GM23338 (cell line): ENCODE measurements at places on chromosomes 16 and 17. TPM values are rescaled to one million over a fixed set of nuclear protein-coding genes. Genes with fewer than 3 reads are reported as not detected.

DNA sequence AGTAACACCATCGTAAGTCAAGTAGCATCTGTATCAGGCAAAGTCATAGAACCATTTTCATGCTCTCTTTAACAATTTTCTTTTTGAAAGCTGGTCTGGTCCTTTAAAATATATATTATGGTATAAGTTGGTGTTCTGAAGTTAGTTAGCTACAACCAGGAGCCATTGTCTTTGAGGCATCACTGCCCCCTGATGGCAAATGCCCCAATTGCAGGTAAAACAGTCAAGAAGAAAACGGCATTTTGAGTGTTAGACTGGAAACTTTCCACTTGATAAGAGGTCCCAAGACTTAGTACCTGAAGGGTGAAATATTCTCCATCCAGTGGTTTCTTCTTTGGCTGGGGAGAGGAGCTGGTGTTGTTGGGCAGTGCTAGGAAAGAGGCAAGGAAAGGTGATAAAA is 14.1 kb downstream of the TP53 start:
- DNase-seq, result peak; percentile 85

DNA sequence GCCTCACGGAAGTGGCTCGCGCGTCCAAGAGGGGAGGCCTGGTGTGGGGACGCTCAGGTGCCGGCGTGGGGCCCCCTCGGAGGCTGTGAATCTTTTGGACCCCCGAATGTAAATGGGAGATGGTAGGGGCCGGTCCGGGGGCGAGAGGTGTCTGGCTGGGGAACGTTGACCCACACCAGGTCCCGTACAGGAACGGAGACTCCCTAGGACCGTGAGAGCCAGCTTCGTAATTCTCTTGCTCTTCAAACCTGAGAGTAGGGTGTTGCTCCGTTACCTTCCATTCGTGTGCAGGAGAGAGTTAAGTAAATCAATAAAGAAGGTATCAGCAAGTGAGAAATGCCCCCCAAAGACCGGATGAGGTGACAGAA is 481 bp downstream of the LYRM1 start:
- DNase-seq, result peak; percentile 46

- no peak for DNase-seq
Measured at GRCh38 chr16:52597073-52597771, 50.3 kb upstream of the TOX3 start.

DNA sequence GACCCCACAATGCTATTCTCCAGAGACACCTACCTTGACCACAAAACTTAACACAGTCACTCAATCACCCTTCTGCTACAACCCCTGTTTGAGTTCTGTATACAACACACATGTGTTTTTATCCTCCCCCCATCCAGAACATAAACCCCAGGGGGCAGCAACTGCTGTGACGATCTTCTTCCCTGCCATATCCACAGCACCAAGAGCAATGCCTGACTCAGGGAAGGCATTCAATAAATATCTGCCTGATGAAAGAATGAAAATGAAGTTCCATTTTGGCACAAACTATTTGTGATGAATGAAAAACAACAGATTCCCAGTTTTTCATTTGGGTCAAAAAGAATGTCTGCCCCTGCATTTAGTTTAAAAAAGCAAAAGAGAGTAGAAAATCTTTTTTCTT is 27.0 kb downstream of the ASIC2 start:
- no peak for DNase-seq

- DNase-seq, result no peak
Measured at GRCh38 chr17:7083592-7083991, 3.5 kb upstream of the CLEC10A start.

- DNase-seq, result no peak
Measured at GRCh38 chr16:69855592-69855991, 93.5 kb downstream of the WWP2 start.

DNA sequence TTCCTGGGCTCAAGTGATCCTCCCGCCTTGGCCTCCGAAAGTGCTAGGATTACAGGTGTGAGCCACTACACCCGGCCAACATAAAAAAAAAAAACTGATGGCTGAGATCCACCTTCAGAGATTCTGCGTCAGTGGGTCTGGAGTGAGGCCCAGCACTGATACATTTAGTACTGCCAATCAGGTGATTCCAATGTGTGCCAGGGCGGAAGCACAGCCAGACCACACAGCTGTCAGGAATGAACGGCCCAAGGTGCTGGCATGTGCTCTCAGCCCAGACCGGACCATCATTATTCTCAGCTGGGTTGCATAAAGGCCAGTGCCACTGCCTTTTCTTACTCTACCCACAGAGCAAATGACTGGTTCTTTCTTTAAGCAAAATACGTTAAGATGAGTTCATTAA is 1.2 kb upstream of the BCO1 start:
- DNase-seq, result no peak

DNA sequence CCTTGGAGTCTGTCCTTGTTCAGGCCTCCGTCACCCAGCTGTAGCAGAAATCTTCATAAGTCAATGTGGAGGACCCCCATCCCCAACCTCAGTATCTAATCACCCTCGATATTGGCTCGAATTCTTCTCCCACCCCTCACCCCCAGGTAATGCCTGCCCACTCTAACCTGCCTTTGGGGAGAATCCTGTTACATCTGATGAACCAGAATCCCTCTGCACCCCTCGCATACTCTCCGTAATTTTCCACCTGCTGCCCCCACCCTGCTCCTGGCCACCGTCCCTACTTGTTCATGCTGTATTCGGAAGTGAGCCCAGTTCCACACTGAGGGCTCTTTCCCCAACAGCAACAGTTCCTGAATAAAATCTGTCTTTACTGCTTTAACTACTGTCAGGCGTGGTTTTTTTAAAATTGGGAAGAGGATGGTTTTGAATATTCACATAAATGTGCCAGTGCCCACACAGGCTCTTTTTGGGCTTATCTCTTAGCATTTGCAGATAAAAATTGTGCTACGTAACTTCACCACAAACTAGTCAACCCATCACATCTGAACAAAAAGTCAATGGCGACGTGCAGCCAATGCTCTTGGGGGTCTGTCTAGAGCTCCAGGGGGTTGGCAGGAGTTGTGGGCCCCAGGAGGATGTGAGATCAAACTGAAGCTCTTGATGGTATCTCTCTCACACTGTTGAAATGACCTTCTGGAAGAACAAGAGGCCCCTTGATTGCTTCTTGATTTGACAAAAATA is 73.7 kb downstream of the NETO2 start:
- DNase-seq, result no peak

- DNase-seq, result no peak
Measured at GRCh38 chr17:32584792-32585191, 98.0 kb downstream of the CDK5R1 start.

DNA sequence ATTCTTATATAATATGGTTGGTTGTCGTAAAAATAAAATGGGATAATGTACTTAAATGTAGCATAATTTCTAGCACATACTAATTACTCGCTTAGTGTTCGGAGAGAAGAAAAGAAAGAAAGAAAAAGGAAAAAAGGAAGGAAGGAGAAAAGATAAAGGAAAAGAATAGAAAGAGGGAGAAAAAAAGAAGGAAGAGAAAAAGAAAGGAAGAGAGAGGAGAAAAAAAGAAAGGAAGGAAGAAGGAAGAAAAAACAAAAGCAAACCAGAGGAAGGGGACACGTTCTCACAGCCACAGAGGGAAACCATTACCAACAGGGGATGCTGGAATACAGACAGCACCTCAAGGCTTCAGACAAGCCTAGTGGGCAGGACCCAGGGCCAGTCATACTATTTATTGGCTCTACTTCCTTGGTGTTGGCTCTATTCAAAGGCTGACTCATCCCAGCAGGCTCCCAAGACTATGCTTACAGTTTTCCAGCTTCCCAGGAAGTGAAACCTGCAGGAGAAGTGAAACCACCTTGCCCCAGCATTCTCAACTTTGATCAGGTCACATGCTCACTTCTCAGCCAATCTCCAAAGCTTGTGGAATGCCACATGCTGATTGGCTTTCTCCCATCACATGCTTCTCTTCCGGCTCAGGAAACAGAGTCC is 273.5 kb upstream of the IRX5 start:
- peak; percentile 17 for DNase-seq

DNA sequence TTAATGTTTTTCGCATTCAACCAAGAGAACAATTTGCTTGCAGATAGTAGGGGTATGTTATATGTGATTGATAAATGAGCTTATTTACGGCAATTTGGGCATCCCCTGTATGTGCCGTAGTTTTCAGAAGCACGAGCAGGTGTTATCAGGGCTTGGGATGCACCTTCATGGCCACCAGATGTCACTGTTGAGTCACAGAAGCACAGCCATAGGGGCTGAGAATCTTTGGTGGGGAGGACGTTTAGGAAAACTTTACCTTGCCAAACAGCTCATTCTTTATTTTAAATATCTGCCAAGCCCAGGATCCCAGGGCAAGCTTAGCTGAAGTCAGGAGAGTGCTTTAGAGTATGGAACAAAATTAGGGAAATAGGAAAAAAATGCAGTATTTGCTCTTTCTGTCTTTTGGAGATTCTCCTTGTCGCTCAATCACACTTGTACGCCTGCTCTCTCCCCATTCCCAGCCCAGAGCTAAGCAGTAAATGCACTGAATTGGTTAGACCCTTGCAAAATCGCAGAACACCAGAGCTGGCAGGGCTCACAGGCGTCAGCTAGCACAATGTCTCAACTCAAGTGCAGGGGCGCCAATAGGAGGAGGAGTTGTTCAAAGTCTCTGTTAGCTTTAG is 93.6 kb upstream of the MPHOSPH6 start:
- DNase-seq, result peak; percentile 80

DNA sequence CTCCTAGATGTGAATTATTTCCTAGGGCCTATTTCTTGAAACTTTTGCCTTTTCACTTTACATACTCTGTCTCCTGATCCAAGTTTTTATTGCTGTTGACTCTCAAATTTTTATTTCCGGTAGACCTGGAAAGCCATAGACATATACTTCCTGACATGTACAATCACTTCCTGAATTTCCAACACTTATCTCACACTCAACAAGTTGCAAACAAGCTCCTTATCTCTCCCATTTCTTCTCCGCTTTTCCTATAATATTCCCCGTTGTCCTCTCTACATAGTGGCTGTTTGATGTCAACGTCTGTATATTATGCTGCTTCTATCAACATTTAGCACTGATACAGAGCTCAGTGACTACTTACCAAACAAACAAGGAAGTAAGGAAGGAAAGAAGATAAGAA is 59.3 kb downstream of the IKZF3 start:
- no peak for DNase-seq

DNA sequence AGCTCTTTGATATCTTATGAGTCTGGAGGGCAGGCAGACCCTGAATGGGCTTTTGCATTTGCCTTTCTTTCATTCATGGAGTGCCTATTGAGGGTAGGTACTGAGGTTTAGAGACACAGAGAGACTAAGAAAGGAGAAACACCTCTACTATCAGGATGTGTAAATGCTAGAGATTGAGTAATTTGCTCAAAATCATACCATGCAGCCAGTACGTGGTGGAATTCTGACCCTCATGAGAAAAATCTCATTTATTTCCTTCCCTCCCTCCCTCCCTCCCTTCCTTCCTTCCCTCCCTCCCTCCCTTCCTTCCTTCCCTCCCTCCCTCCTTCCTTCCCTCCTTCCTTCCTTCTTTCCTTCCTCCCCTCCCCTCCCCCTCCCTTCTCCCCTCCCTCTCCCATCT is 18.4 kb upstream of the NFATC3 start:
- no peak for DNase-seq

DNA sequence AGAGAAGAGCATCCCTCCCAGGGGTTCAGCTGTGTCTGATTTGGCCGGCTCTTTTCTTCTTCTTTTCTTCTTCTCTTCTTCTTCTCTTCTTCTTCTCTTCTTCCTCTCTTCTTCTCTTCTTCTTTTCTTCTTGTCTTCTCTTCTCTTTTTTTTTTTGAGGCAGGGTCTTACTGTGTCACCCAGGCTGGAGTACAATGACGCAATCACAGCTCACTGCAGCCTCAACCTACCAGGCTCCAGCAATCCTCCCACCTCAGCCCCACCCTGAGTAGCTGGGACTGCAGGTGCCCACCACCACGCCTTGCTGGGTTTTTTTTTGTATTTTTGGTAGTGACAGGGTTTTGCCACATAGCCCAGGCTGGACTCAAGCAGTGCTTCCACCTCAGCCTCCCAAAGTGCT is 266.0 kb downstream of the SNX29 start:
- DNase-seq, result no peak

DNA sequence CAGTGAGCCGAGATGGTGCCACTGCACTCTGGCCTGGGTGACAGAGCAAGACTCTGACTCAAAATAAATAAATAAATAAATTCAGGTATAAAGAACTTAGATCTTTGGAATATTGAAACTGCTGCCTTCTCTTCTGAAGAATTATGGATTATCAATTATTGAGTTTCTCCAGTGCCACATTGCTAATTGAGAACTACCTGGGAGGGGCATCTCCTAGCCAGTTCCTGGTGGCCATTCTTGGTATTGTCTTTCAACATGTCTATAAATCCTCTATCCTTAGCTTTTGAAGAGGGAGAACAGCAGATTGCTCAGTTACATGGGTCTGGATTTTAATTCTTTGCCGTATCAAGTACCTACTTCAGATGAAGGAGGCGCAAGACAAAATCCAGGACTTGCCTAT is 29.2 kb downstream of the CALCOCO2 start:
- peak; percentile 53 for DNase-seq

DNA sequence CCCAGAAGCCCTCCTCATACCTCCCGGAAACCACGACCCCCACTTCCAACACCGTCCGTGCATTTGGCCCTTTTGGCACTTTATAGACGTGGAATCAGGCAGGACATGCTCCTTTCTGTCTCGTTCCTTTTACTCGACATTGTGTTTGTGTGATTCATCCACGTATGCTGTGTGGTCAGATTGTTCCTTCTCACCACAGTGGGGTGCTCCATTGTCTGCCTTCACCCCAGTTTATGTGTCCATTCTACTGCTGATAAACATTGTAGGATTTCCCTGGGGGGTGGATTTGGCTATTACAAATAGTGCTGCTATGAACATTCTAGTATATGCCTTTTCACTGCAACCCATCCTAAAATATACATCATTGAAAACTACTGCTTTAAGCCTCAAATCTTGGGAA is 28.9 kb upstream of the RPH3AL start:
- no peak for DNase-seq

DNA sequence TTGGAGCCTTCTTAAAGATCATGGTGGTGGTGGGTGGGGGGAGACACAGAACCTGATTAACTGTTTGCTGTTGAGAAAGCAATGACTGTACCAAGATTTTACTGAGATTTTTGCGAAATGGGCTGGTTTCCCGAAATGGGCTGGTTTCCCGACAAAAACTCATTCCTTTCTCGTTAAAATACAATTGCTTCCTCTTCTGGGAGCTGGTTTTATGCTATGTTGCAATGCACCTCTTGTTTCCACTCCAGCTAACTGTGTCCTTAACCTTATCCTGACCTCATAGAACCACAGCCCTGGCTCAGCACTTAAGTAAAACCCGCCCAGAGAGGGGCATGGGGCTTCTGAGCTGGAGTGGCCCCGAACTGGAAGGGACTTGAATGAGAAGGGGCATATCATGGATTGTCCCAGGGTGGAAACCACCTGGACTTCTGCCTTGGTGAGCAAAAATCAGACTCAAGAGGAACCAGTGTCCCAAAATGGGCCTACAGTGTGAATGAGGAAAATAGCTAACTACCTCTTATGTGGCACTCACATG is 20.9 kb downstream of the FAM20A start:
- DNase-seq, result no peak

The GPR142 gene
- total RNA-seq, result not detected in 2 replicates

The APRT gene
- 250 and 258 TPM in 2 replicates for total RNA-seq

The ITGAL gene
- 0.07 TPM in 1 of 2 replicates, not detected in the other for total RNA-seq

The FOXJ1 gene
- 8.7 and 12.3 TPM in 2 replicates for total RNA-seq

The USH1G gene
- 1.7 and 3.5 TPM in 2 replicates for total RNA-seq

The OR3A2 gene
- 1.4 and 2.8 TPM in 2 replicates for total RNA-seq

The RAB40C gene
- total RNA-seq, result 24.2 and 24.6 TPM in 2 replicates
